Esophagus squamous epithelium (tissue), 5 donors: ENCODE measurements at places on chromosomes 11 and 22.

- no peak for DNase-seq
Measured at GRCh38 chr11:19419808-19420207, 179.1 kb upstream of the E2F8 start.

- no peak for DNase-seq
Measured at GRCh38 chr11:39385911-39386310, 2073.5 kb downstream of the LRRC4C start.

DNA sequence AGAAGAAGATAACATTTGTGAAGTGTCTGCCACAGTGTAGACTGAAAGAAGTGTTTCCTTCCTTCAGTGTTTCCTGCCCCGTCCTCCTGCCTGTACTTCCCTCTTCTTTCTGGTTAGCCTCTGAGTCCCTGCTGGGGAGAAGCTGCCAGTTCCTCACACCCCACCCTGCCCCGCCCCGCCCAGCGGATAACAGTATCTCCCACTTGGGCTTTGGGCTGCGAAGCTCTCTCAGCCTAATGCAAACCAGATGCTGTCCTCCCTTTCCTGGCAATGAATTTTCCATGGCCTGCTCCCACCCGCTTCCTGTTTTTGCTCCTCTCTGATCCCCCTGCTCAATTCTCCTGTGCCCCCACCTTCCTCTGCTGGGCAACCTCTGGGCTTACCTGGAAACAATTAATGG lies 5.2 kb upstream of the RAB3IL1 start:
- no peak for DNase-seq

- no peak for DNase-seq
Measured at GRCh38 chr11:133072378-133072777, 459.9 kb downstream of the OPCML start.

DNA sequence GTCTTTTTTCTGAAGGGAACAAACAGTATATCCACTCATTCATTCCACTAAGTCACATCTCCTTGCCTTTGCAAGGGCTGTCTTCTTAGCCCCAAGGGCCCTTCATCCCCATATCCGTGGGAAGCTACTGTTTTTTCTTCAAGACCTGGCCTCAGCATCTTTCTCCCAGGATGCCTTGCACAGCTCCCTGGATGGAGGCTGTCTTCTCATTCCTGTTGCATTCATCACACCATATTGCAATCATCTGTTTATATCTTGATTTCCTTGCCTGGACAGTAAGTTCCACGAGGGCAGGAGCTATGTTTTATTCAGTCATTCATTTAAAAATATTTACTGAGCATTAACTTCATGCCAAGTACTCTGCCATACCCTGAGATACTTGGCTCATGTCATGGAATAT lies 29.3 kb upstream of the NECTIN1 start:
- DNase-seq = no peak

DNA sequence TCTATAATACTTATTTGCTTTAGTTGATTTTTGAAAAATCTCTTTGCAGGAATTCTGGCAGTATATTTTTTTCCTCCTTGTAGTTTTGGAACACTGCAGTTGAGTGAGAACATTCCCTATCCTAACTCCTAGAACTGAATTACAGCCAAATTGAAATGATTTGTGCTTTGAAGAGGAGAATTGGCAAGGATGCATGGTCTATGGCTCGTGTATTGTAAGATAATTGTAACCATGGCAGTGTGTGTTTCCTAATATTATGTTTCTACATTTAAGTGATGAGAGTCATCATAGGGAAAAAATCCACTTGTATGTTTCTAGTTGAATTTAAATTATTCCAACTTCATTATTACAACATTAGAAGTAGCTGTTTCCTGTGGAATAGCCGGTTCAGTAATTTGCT lies 80.9 kb upstream of the MYO18B start:
- DNase-seq = no peak

GRCh38 chr11:3159296-3160190 lies 5.6 kb downstream of the OSBPL5 start:
- DNase-seq = no peak

- no peak for DNase-seq
Measured at GRCh38 chr22:48167238-48167637, 1404.8 kb downstream of the TBC1D22A start.

DNA sequence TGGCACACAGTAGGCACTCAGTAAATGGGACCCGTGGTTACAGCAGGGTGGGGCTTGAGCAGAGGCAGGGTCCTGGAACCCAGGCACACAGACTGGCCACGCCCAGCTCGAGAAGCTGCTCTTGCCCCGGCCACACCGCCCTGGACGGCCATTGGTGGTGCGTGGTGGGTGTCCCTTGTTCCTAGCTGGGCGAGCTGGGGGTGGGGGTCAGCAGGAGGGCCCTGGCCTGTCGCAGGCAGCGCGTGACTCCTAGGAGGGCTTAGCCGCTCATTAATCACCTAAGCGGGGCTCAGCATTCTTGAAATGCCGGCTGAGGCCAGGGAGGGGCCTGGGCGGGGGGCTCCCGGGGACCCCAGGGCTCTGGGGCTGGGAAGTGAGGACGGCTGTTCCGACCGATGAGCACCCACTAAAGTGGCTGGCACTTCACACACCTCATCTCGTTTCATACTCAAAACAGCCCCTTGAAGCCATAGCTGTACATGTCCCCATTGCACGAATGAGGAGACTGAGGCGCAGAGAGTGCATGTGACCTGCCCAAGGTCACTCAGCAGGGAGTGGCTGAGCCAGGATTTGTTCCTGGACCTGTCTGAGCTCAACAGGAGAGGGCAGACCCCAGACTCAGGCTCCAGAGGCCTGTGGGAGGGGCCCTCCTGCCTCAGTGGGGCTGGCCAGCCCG lies 11.6 kb downstream of the MYRF start:
- no peak for DNase-seq

DNA sequence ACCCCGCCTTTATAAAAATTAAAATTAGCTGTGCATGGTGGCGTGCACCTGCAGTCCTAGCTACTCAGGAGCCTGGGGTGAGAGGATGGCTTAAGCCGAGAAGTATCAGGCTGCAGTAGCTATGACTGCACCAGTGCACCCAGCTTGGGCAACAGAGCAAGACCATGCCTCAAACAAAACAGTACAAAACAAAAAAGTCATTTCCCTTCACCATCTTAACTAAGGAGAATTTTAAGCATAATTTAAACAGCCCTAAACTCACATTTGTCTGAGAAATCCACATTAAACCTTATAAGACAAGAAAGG lies 23.3 kb upstream of the TFIP11 start:
- no peak for DNase-seq

- DNase-seq = no peak
Measured at GRCh38 chr11:114058026-114058706, 1.3 kb upstream of the ZBTB16 start.

DNA sequence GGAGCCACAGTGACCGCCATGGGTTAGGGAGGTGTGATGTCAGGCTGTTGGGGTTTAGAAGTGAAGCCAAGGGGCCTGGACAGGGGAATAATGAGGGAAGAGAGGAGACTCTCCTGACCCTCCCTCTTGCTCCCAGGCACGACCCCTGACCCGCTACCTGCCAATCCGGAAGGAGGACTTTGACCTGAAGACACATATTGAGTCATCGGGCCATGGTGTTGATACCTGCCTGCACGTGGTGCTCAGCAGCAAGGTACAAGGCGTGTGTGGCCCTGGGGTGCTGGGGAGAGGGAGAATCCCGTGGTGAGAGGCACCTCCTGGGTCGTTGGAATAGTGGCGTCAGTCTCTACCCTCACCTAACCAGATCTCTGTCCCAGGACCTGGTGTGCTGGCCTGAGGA lies 29.5 kb downstream of the TREH start:
- no peak for DNase-seq

GRCh38 chr11:117950301-117950700 lies 21.1 kb upstream of the TMPRSS13 start:
- no peak for DNase-seq

DNA sequence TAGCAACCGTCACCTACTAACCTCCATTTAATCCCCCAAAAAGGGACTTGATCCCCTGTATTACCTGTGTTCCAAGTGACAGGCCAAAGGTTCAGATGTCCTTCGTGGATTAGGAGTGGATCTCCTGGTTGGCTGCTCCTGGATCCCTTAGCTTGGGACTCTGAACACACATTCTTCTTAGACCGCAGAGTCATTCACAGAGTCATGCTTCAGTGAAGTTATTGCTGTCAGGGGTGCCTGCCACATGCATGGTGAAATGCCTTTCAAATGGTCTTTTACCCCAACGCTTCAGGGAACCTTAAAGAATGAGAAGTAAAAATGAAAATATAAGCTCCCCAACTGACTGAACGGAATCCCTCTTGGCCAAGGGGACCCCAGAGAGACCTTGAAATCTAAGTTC lies 49.1 kb downstream of the ADAMTS8 start:
- no peak for DNase-seq

- no peak for DNase-seq
Measured at GRCh38 chr22:36027935-36028645, 534 bp downstream of the RBFOX2 start.

DNA sequence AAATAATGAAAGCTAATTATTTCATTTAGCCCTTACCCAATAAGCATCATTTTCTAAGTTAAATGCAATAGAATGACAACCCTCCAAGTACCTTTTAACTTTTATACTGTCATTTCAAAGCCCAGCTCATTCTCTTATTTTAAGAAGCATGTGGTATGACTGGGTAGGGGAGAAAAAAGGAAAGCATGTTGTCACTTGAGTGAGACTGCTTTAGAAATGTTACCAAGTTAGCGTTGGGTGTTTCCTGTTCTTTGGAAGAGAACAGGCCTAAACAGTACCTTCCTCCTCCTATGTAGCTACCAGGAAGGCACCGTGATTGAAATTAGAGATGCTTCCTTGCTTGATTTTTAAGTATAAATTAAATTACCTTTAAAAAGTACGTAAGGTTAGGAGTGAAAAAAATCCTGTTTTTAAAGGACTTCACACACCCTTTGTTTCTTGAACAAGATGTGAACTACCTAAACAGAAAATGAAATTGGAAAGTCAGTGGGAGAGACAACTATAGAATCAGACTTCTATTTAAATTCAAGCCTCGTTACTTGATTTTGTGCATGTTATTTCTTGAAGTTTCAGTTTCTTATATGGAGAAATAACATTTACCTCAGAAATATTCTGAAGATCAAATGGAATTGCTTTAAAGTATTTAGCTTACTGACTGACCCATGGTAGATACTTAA lies 741 bp upstream of the CNTF start:
- no peak for DNase-seq

- no peak for DNase-seq
Measured at GRCh38 chr11:97263183-97263858, 873.5 kb downstream of the JRKL start.

DNA sequence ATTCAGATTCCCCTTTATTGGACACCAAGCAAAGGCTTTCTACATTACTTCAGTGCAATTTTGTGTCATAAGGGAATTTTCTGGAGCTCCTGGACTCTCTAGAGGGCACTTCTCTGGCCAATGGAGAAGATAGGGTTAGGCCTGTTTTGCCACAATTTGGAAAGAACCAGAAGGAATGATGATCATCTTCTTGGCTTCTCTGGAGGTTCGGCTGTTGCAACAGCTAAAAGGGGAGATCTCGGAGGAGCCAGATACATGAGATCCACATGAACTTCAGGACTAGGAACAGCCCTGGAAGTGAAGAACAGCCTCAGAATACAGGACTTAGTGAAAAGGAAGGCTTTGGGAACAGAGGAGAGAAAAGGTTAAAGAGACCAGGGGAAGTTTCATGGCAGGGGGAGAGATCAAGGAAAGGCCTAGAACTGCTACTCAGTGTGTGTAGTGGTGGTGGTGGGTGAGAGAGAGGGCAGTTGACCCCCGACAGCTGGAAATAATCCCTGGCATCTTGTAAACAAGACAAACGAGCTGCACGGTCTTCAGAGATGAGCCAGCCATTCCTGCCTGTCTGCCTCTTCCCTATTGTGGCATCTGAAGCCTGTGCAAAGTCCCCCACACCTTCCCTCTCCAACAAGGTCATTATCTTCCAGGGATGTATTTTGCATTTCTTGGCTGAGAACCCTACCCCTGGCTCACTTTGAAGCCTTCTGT lies 83.8 kb downstream of the CCDC81 start:
- no peak for DNase-seq

DNA sequence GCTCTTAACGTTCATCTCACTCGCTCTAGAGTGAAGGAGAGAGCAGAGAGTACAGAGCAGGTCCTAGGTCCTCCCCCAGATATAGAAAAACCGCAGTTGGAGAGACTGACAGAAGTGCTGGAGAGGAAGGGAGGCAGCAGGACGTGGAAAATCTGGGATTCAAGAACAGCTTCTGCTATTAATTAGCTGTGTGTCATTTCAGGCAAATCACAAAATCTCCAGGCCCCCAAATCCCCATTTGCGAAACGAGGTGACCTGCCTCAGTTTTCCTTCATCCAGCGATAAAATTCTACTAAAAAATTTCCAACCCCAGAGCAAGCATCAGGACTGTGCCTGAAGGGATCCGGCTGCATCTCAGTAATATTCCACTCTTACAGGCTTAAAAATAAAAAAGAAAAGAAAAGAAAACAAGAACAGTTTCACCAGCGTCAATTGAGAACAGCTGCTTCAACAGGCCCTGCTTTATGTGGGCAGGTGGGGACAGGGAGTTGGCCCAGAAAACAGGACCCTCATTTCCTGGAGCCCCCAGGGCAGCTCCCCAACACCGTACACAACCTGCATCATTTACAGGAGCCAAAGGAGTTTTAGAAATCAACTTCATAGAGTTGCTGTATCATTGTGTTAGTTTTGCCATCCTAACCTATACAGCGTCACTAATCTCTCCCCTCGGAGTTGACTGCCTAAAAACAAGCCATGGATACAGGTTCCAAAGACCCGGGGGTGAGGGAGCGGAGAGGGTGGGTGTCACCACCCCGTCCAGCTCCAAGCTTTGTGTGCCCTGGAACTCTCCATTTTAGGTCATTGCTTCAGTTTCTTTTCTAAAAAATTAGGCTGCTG lies 2.3 kb upstream of the MALAT1 start:
- no peak for DNase-seq

- DNase-seq = no peak
Measured at GRCh38 chr11:105790840-105791239, 181.0 kb downstream of the GRIA4 start.

- DNase-seq = no peak
Measured at GRCh38 chr11:76654298-76654851, 16.2 kb downstream of the LRRC32 start.

- no peak for DNase-seq
Measured at GRCh38 chr22:31055635-31056159, 25.4 kb upstream of the SMTN start.

GRCh38 chr11:58068655-58069054 lies 37.9 kb downstream of the OR6Q1 start:
- no peak for DNase-seq
